ENCODE measurements at places on chromosomes 2 and 18. TPM values are rescaled to one million over a fixed set of nuclear protein-coding genes. Genes with fewer than 3 reads are reported as not detected.
A peak's percentile ranks its signal among the peaks of the same experiment; 100 is the strongest.

The LDLRAD4 gene
- 0.43 TPM for total RNA-seq

The CFLAR gene
- 13.6 TPM for total RNA-seq

The FAM124B gene
- total RNA-seq, result 0.56 TPM

The SP5 gene
- 0.10 TPM for total RNA-seq

The TDRD15 gene
- 0.02 TPM for total RNA-seq

GRCh38 chr2:50535971-50536759, 495.8 kb downstream of the NRXN1 start:
- H3K27me3 ChIP-seq, result peaks cover 28% of the 10 kb centered on the region
- no peaks in the 10 kb centered on the region for H3K36me3 ChIP-seq
- no peaks in the 10 kb centered on the region for H3K4me1 ChIP-seq
- no peak overlapping the region for H3K27ac ChIP-seq

DNA sequence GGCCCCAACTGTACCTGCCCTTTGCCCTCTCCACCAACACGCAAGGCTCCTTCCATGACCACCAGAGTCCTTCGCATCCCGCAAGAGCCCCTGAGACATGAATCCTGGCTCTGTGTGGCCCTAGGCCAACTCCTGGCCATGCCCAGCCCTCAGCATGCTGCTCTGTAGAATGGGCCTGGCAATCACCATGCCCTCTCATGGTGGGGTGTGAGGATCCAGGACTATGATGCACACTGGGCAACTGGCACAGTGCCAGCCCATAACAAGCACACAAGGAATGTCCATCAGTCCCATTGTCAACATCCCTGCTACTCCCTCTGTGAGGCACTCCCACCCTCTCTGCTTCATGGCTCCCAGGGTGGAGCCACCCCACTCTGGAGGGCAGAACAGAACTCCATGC, 44.7 kb downstream of the FER1L5 start:
- H3K36me3 ChIP-seq, result no peaks in the 10 kb centered on the region
- H3K4me1 ChIP-seq, result peaks cover 11% of the 10 kb centered on the region
- H3K27me3 ChIP-seq, result no peaks in the 10 kb centered on the region
- H3K27ac ChIP-seq, result no peak overlapping the region
- no peak for DNase-seq

DNA sequence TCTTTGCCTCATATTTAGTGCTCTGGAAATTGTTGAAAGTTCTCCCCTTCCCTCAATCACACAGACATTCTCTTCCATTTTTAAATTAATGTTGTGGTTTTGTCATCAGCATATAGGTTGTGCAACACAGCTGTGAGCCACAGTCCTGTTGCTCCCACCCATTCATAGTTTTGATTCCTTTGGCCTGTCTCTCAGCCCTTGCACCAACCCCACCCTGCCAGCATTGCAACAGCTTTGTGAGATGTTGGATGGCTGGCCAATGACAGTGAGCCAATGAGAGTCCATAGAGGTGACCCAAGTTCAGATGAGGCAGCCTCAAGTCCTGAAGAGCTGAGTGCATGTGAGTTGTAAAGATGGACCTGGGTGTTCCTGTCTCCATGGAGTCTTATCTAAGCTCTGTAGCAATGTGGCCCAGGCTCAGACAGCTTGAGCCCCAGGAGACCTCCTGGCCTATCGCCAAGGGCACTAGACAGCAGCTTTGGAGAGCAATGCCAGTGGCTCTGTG, 775.5 kb downstream of the RNF144A start:
- no peak overlapping the region for H3K4me3 ChIP-seq
- H3K27ac ChIP-seq, result no peak overlapping the region
- H3K36me3 ChIP-seq, result no peaks in the 10 kb centered on the region
- no peaks in the 10 kb centered on the region for H3K27me3 ChIP-seq
- no peaks in the 10 kb centered on the region for H3K4me1 ChIP-seq

DNA sequence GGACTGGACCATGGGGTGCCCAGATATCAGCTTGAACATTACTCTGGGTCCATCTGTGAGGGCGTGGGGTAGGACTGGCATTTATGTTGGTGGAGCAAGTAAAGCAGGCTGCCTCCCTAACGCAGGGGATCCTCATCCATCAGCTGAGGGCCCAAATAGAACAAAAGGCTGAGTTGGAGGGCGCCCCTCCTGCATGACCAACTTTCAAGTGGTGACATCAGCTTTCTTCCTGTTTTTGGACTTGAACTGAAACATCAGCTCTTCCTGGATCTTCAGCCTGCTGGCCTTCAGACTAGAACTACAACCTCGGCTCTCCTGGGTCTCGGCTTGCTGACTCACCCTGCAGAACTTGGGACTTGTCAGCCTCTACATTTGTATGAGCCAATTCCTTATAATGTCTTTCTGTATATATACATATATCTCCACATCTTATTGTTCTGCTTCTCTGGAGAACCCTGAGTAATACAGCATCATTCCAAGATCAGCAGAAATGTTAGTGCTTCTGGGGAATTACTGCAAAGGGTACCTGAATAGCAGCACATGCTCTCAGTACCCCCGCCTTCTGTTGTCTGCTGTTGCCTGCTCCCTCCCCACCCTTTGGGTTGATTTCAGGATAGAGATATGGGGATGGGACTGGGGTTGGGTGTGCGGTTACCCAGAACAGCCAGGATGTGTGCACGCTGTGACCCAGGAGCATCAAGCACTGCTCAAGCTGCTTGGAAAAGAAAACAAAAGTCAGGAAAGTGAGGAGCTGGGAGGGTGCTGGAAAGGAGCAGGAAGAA, 20.0 kb downstream of the TMEM127 start:
- no peaks in the 10 kb centered on the region for H3K27me3 ChIP-seq
- DNase-seq, result no peak
- no peak overlapping the region for H3K27ac ChIP-seq
- peaks cover 8% of the 10 kb centered on the region for H3K4me1 ChIP-seq
- H3K36me3 ChIP-seq, result no peaks in the 10 kb centered on the region

DNA sequence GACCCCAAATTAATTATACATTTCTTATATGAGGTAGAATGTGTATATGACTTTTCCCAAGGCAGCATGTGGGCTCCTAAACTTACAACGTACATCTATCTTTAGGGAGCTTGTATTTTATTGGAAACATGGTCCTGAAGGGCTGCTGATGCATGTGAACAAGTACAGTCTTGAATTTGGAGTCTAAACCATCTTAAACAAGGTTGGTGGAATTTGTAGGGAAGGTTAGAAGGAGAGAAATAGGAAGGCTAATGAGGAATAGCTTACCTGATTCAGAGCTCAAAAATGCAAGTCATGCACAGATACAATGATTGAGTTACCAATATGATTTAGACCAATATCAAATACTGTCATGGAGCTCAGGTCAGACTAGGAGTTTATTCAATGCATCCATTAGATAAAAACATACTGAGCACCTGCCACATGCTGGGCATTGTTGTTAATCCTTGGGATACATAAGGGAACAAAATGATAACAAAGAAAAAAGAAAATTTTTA, 458.6 kb upstream of the ETAA1 start:
- H3K27me3 ChIP-seq, result peaks cover 6% of the 10 kb centered on the region
- no peak overlapping the region for H3K4me3 ChIP-seq
- H3K4me1 ChIP-seq, result no peaks in the 10 kb centered on the region
- no peaks in the 10 kb centered on the region for H3K36me3 ChIP-seq

GRCh38 chr2:105867587-105867986, 122.9 kb downstream of the NCK2 start:
- peak overlapping the region; percentile 47 for H3K27ac ChIP-seq
- no peaks in the 10 kb centered on the region for H3K27me3 ChIP-seq
- no peaks in the 10 kb centered on the region for H3K36me3 ChIP-seq
- no peak for DNase-seq
- no peak overlapping the region for H3K4me3 ChIP-seq

DNA sequence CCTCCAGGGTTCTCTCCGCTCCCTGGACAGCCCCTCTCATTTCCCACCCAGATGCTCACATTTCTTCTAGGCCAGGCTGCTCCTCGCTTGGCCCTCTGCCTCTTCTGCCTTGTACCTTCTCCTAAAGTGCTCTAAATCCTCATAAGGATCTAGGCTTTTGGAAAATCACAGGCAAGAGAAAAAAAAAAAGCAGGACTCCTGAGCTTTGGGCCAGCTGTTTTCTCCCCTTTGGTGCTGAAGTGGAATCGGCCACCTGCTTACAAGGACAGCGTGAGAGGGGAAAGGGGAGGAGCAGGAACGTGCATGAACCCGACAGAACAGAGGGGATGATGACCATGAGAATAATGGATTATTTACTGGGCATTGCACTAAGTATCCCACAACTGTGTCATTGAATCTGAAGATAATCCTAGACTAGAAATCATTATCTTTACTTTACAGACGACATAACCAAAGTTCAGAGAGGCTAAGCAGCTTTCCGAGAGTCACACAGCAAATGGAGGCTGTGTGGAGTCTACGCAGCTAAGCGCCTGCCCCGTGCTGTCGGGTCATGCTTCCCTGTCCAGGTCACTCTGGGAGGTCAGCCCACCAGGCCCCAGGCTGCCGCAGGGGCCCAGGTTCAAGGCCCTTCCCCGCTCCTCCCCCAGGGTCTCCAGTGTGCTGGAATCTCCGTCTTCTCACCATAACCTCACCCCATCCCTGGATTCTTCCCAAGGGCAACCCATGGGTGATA, 141.9 kb downstream of the PXDN start:
- no peak overlapping the region for H3K27ac ChIP-seq
- H3K4me3 ChIP-seq, result peak overlapping the region; percentile 22
- no peaks in the 10 kb centered on the region for H3K27me3 ChIP-seq
- DNase-seq, result peak; percentile 68
- H3K4me1 ChIP-seq, result peaks cover 31% of the 10 kb centered on the region

GRCh38 chr18:51527826-51528225, 330.3 kb upstream of the MEX3C start:
- no peak overlapping the region for H3K4me3 ChIP-seq
- peaks cover 4% of the 10 kb centered on the region for H3K4me1 ChIP-seq
- H3K27me3 ChIP-seq, result no peaks in the 10 kb centered on the region

DNA sequence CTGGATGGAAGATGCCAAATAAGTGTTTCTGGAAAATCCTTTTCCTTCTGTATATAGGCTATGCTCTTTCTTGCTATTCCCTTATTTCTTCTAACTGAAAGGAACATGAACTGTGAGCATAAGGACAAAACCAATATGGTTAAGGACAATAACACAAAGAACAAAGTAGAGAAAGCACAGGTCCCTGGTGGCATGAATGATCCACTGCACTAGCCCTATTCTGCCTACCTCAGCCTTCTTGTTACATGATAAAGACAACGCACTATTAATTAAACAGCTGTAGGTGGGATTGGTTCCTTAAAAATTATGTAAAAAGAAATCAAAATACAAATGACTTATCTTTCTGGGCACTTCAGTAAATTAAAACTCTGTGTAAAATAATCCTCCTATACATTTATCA, 1.9 kb upstream of the WDR75 start:
- no peak overlapping the region for H3K4me3 ChIP-seq
- no peak overlapping the region for H3K27ac ChIP-seq
- no peaks in the 10 kb centered on the region for H3K27me3 ChIP-seq
